ENCODE measurements at places on chromosomes 1 and 21.

GRCh38 chr1:30058970-30059369, 664.4 kb downstream of the MATN1 start:
- no peak for DNase-seq

GRCh38 chr1:94654459-94654858, 112.9 kb upstream of the F3 start:
- no peak for DNase-seq

DNA sequence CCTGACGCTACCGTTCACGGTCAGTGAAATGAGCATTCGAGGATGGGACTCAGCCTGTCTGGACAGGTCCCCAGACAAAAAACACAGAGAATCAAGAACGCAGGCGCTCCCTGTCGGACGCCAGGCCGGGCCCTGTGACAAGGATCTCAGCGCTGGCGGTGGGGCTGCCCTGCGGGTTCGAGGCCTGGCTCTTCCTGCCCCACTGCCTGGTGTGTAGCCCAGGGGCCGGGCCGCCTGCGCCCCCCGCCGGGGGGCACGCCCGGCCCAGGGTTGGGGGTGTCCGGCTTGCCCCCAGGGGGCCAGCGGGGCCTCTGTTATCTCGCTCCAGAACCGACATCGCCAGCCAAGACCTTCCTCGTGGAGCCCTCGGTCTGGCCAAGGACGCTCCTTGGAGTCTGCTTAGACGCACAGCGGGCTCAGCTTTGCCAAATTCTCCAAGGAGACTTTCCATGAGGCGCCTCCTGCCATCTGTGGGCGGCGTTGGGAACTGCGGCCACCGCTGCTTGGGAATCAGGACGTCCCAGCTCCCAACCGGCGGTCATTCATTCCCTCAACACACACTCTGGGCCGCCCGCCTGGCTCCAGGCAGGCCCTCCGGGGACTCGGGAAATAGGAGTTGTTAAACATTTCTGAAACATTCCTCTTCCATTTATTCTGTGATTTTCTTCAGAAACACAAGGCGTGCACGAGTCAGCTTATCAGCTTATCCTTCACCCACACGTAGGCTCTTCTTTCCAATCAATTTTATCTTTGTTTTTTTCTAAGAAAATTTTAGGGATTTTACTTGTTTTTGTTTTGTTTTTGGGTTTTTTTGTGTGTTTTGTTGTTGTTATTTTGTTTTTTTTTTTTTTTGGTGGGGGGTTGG, 11.3 kb upstream of the RIPK4 start:
- DNase-seq, result no peak

GRCh38 chr1:36924282-36924811, 110.0 kb downstream of the GRIK3 start:
- no peak for DNase-seq

DNA sequence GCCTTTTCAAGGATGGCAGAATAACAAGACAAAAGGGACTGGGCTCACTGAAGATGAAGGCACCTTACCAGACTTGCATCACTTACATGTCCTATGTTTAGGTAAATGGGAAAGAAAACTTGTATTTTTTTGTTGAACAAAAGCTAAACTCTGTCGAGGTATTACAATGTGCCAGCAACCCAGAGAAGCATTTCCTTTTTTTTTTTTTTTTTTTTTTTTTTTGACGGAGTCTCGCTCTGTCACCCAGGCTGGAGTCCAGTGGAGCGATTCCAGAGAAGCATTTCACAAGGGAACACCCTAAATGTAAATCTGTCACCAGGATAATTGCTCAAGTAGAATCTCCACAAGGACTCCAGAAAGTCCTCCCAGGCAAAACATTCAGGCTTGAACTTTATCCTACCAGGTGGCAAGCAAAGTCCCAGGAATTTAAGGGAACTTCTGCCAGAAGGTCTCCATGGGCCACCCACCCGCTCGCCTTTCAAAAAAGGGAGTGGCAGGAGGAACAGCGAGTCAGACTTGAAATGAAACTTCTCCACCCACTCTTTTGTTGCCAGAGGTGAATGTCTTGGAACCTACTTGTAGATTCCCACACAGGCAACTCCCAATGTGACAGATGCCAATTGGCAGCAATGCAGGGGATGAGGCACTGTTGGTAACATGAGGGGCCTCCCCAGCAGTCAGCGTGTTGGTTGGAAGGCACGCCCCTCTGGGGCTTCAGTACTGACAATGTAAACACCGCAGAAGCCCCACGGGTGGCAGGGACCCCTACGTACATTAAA, 125.0 kb downstream of the TIAM1 start:
- DNase-seq, result no peak

GRCh38 chr1:112057736-112058135, 68.3 kb upstream of the KCND3 start:
- no peak for DNase-seq

DNA sequence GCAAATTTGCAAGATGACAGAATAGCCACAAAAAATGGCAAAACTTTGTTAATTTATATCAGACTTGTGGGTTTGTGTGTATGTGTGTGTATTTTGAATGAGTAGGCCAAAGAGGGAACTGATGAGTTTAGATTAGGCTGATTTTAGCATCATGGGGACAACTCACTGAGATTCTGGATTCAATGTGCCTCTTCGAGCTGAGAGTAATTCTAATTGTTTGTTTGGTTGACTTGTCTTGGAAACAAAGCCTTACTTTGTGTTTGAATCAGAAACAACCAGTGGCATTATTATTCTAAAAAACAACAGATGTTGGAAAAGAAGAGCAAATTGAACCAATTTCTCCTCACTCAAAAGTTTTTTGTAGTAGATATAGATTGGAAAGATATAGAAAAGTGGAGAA, 40.5 kb upstream of the C21orf91 start:
- DNase-seq, result no peak

DNA sequence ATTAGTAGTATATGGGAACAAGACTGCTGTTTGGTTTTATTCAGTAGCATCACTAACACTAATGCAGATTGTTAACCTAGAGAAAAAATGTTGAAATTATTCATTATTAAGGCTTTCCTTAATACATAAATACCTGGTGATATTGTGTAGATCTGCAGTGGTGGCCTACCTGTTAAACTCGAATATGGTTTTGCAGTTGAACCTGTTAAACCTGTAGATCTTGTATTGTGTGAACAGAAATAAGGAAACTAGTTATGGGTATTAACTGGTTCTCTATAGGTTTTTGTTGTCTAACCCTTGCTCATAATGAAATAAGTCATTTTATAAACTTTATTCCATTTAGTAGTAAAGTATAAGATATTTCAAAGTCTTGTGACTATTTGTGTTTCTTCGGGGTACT, 23.9 kb downstream of the PKN2 start:
- no peak for DNase-seq

- no peak for DNase-seq
Measured at GRCh38 chr1:157107702-157108101, 8.1 kb upstream of the ETV3L start.

- no peak for DNase-seq
Measured at GRCh38 chr1:188499690-188500089, 1670.9 kb downstream of the PLA2G4A start.

DNA sequence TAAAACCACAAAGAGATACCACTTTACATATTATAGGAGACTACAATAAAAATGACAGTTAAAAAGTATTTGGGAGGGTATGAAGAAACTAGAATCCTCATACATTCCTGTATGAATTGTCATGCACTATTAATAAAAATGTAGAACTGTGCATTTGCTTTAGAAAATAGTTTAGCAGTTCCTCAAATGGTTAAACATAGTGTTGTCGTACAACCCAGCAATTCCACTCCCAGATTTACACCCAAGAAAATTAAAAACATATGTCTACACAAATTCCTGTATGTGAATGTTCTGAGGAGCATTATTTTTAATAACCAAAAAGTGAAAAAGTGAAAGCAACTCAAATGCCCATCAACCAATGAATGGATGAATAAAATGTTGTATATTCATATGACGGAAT, 23.1 kb upstream of the PDE4B start:
- DNase-seq, result no peak

- DNase-seq, result no peak
Measured at GRCh38 chr1:27979151-27979858, 19.5 kb downstream of the XKR8 start.

- peak; percentile 47 for DNase-seq
Measured at GRCh38 chr1:71047635-71048607, at the start of gene PTGER3. PTGER3 (minus strand) TSS chr1:71047816; CDS start chr1:71047577, 239 bp downstream.

DNA sequence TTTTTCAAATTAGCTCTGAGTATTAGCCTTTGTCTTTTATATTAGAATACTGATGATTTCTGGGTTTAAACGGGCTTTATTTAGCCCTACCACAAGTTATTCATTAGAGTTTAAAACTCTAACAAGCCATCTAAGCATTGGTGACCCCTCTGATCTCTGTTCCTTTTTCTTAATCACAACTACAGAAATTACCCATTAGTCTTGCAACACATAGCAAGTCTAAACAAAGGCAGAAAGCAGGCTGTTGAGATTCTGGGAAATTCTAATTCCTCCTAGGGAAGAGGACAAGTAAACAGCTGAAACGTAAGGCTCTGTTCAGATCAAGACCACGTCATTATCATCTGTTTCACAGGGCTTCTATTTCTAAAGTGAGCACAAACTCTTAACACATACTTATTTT, 491.2 kb upstream of the ZRANB2 start:
- DNase-seq, result no peak

GRCh38 chr1:146032631-146033219, 11.2 kb upstream of the HJV start:
- no peak for DNase-seq

DNA sequence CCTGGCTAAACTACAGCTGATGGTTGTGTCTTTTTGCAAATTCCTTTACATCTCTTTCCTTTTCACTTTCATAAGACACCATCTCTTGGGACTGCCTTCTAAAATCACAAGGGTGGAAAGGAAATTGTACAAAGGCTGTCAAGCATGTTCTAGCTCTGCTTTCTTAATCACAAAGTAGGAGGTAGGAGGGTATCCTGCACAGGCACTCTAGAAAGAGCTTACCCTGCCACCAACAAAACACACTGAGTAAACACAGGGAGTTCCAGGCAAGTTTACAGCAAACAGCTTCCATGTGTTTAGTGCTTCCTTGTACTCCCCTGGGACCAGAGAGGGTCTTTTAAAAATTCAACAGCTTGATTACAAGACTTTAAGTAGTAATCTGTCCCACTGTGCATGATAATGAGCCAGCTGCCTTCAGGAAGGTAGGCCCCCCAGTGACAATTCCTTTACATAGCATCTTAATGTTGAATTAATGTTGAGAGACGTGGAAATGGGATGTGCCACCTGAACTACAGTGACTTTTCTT, 2.4 kb downstream of the PLPP3 start:
- no peak for DNase-seq

DNA sequence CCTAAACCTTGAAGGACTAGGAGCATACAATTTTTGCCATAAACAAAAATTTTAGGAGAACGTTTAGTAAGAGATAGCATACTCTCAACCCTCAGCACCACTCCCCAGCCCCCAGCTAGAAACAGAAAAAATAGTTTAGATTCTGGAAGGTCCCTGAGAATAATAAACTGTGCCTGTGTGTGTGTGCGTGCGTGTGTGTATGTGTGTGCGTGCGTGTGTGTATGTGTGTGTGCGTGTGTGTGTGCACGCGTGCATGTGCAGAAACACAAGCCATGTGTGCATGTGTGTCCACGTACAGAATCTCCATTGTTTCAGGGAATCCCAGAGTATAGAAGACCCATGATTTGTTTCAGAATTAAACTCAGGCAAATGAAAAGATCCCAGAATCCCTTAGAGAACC, 62.6 kb downstream of the CASQ2 start:
- DNase-seq, result no peak

GRCh38 chr1:211813590-211813989, 17.0 kb downstream of the LPGAT1 start:
- DNase-seq, result no peak

DNA sequence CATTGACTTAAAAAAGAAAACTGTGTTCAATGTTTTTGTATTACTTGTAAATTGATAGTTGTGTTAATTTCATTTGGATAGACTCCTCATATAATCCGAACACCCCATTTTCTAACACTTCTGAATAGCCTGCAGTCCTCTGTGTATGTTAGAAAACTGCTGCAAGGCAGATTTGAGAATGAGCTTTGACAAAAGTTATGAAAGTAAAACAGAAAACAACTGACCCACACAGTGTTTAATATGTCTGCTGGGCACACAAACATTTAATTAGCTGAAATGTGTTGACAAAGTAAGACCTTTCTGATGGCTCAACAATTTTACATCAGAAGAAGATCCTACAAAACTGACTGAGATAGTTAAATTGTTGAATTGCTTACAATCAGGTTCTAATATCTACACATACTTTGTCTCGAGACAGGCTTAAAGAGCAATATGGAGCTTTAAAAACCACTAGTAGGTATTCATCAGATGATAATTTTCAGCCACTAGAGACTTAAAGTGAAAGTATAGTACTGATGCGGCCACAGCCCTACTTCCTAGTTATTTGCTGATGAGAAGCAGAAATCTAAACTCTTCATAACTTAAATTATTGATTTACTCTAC, 40.0 kb upstream of the PRMT6 start:
- DNase-seq, result no peak

DNA sequence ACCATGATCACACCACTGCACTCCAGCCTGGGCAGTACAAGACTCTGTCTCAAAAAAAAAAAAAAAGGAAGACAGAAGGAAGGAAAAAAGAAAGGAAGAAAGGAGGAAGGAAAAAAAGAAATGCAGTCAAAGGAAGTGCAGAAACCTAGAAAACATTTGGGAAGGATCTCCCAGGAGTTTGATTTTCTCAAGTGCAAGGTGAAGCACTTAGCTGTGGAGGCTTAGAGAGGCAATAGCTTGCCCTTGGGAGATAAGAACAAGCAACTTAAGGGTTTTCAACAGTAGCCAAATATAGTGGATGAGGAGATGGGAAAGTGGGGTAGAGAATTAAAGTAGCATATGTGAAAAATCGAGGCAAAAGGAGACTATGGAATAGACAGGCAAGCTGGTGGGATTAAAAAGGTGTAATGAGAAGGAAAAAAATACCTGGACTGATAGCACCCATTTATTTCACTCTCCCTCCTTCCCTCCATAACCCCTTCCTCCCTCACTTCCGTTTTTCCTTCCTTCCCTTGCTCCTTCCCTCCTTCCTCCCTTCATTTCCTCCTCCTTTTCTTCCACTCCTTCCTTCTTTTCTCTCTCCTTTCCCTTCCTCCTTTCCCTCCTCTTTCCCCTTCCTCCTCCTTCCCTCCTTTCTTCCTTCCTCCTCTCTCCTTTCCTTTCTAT, 6.8 kb upstream of the FAM89A start:
- no peak for DNase-seq

GRCh38 chr21:45056296-45056904, 18.0 kb upstream of the ADARB1 start:
- no peak for DNase-seq

DNA sequence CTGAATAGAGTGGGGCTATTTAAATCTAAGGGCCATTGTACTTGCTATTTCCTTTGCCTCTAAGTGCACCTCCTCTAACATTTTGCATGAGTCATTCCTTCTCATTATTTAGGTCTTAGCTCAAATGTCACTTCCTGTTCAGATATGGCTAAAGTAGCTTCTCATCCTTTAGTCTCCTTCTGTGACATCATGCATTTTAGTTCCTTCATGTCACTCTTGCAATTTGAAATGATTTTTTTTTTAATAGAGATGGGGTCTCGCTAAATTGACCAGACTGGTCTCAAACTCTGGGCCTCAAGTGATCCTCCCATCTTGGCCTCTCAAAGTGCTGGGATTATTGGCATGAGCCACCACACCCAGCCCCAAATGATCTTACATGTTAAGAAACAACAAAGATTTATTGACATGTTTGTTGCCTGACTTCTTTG, 6.6 kb downstream of the TBX19 start:
- no peak for DNase-seq
